Chondrocyte (in vitro differentiated cells): ENCODE measurements at places on chromosomes 13 and 19.

GRCh38 chr19:15609261-15609660, 5.8 kb upstream of the CYP4F8 start:
- no peak overlapping the region for H3K27ac ChIP-seq
- no peaks in the 10 kb centered on the region for H3K27me3 ChIP-seq
- H3K36me3 ChIP-seq = no peaks in the 10 kb centered on the region
- no peak for DNase-seq
- no peak overlapping the region for H3K4me3 ChIP-seq

DNA sequence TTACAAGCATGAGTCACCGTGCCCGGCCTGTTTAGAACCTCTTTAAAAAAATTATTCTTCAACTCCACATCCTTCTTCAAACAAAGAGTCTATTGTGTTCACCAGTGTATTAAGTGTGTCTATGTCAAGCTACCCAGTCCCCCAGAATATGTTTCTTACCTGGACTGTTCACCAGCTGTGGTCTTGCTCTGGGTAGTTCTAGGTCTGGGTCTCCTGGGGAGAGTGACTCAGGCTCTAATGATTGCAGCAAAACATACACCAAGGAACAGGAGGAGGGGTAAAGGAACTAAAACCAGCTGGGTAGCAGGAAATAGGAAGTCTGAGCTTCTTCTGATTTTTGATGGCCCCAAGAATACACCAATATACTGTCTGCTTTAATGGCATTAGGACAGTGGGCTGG, at the start of gene FPR1:
TSS of gene FPR1 (minus strand) at position 224 of the 400 bp plus-strand sequence. CDS start 4,884 bp downstream, outside the sequence.
- no peak within 1 kb of the TSS for H3K27ac ChIP-seq
- no peaks in the 10 kb centered on the region for H3K4me1 ChIP-seq
- no peaks in the 10 kb centered on the region for H3K36me3 ChIP-seq

DNA sequence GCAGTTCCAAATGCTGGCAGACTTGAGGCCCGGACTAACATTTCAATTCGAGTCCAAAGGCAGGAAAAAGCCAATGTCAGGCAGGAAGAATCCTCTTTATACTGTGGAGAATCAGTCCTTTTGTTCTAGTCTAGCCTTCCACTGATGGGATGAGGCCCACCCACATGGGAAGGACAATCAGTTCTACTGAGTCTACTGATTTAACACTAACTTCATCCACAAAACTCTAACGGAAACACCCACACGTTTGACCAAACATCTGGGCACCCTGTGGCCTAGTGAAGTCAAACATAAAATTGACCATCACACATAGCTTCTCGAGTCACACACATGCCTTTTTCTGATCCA, 100.3 kb downstream of the UBL3 start:
- no peak for DNase-seq
- no peaks in the 10 kb centered on the region for H3K27me3 ChIP-seq
- H3K27ac ChIP-seq = peak overlapping the region; percentile 78
- no peaks in the 10 kb centered on the region for H3K36me3 ChIP-seq
- H3K4me3 ChIP-seq = no peak overlapping the region
- peaks cover 17% of the 10 kb centered on the region for H3K4me1 ChIP-seq

GRCh38 chr13:23427881-23428528, 5.5 kb downstream of the SACS start:
- H3K4me3 ChIP-seq = peak overlapping the region; percentile 67
- peak overlapping the region; percentile 99 for H3K27ac ChIP-seq
- peaks cover 1% of the 10 kb centered on the region for H3K36me3 ChIP-seq
- no peaks in the 10 kb centered on the region for H3K27me3 ChIP-seq
- peaks cover 59% of the 10 kb centered on the region for H3K4me1 ChIP-seq

DNA sequence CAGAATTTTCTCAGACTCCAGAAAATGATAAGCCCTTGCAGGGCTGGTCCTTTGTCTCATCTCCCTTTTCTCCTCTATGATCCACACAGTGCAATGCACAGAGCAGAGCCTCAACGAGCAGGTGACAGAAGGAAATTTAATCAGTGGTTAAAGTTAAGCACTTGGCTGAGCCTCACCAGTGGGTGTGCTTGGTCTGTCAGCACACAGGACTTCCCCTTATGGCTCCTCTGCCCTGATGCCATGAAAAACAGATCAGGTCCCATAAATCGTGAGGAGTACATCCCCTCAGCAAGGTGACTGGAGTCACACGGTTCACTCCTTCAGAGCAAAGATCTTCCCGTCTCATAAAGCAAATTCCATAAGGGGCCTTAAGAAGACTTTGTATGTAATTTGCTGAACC, 818.2 kb downstream of the UQCRFS1 start:
- H3K27me3 ChIP-seq = no peaks in the 10 kb centered on the region
- no peaks in the 10 kb centered on the region for H3K4me1 ChIP-seq
- DNase-seq = no peak
- no peak overlapping the region for H3K4me3 ChIP-seq

GRCh38 chr13:63041640-63042414, 1626.2 kb upstream of the PCDH20 start:
- H3K27ac ChIP-seq = no peak overlapping the region
- H3K4me3 ChIP-seq = no peak overlapping the region
- peaks cover 9% of the 10 kb centered on the region for H3K4me1 ChIP-seq
- H3K36me3 ChIP-seq = no peaks in the 10 kb centered on the region
- no peak for DNase-seq

DNA sequence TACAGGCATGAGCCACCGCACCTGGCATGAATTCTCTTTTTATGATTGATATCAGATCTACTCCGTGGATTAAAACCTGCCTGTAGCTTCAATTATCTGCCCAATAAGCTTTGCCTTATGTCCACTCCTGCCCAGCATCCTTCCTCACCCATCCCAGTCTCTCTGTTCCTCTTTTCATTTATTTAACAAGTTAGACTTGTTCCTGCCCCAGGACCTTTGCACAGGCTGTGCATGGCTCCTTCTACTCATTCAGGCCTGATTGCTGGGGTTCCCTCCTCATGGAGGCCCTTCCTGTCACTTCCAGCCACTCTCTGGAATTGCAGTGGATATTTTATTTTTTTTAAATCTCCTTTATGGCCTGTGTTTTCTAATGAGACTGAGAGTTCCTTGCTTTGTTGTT, 27.6 kb downstream of the SMARCA4 start:
- no peaks in the 10 kb centered on the region for H3K27me3 ChIP-seq
- peaks cover 18% of the 10 kb centered on the region for H3K36me3 ChIP-seq
- no peak overlapping the region for H3K4me3 ChIP-seq
- H3K27ac ChIP-seq = no peak overlapping the region
